ENCODE measurements at places on chromosomes 5 and 9. TPM values are rescaled to one million over a fixed set of nuclear protein-coding genes. Genes with fewer than 3 reads are reported as not detected.

DNA sequence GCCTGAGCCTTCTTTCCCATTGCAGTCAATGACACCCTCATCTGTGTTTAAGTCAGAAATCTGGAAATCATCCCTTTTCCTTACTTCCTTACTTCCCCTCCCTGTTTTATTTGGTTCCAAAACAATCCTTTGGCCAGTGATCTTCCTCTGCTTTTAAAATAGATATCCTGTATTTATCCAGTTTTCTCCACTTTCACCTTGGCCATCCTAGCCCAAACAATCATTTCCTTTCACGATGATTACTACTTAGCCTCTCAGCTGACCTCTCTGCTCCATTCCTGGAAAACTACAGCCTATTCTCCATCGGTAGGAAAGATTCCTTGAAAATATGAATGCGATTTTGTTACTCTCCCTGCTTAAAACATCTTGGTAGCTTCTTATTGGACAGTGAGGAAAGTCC lies 565.4 kb downstream of the TLR4 start:
- DNase-seq = no peak

Gene PCA3
- 0.62 TPM for total RNA-seq

Gene NOL8
- 32.8 TPM for total RNA-seq

Gene LOX
- 46.0 TPM for total RNA-seq

- DNase-seq = peak; percentile 31
Measured at GRCh38 chr5:60185231-60186099, 291.9 kb upstream of the PDE4D start.

Gene ADAMTSL1
- total RNA-seq = 22.4 TPM

DNA sequence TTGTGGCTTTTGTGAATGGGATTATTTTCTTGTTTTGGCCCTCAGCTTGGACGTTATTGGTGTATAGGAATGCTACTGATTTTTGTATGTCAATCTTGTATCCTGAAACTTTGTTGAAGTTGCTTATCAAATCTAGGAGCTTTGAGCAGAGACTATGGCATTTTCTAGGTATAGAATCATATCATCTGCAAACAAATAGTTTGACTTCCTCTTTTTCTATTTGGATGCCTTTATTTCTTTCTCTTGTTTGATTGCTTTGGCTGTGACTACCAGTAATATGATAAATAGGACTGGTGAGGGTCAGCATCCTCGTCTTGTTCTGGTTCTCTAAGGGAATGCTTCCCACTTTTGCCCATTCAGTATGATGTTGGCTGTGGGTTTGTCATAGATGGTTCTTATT lies 24.7 kb downstream of the ITGA2 start:
- DNase-seq = no peak

DNA sequence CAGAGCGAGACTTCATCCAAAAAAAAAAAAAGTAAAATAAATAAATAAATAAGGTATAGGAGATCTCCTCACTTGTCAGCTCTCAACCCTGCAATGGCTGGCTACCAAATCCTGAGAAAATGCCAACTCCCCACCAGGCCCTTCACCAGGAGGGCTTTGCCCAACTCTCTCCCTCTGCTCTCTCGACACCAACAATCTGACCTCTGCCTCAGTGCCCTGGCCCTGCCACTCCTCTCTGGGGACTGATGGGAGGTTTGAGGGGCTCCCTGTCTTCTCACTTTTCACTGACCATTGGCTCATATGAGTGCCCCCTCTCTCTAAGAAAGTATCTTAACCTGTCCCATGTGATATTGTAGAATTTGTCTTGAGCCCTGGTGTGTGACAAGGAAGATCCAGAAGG lies 52.6 kb upstream of the SH3PXD2B start:
- no peak for DNase-seq

DNA sequence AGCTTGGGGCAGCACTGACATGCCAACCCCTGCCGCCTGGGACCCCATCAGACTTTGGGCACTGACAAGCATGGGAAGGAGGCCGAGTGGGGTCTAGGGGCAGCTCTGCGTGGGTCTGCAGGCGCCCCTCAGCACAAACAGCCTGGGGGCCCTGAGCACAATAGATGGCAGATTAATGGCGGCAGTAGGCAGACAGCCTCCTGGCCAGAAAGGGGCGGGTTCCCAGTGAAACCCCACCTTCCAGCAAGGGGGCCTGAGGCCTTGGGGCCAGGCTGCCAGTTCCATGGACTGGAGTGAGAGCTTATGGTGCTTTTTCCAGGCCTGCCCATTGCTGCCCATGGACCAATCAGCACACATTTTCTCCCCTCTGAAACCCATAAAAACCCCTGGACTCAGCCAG lies 2031.2 kb downstream of the EFNA5 start:
- no peak for DNase-seq

DNA sequence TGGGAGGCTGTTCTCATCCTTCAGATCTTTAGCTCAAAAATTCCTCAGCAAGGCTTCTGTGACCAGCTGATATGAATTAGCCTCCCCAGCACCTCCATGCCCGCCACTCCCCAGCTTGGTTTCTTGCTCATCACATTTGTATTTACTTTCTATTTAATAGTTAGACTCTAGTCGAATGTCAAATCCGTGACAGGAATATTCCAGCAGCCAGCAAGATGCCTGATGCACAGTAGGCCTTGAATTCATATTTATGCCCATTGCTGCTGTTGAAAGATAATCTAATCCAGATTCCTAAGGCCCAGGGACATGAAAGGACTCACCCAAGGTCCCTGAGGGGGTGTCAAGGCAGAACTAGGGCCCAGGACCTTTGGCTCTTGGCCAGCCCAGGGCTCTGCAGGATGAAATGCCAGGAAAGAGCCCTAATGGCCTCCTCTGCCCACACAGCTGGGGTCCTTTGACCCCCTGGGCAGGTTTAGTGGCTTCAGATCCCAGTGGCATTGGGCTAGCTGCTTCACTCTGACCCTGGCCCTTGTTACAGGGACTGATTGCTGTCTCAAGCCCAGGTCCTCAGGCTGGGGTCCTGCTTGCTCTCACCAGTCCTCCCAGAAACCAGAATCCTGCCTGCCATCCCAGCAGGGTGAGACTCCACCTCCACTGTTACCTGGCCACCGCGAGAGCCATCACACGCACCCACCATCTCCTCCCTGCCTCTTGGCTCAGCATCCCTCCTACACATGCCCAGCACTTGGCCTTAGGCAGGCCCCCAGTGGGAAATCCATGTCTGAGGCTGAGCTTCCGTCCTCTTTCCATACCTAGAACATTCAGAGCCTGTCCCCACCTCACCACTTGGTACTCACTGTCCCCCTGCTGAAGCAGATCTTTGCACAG lies 7.3 kb downstream of the CSF1R start:
- DNase-seq = no peak

DNA sequence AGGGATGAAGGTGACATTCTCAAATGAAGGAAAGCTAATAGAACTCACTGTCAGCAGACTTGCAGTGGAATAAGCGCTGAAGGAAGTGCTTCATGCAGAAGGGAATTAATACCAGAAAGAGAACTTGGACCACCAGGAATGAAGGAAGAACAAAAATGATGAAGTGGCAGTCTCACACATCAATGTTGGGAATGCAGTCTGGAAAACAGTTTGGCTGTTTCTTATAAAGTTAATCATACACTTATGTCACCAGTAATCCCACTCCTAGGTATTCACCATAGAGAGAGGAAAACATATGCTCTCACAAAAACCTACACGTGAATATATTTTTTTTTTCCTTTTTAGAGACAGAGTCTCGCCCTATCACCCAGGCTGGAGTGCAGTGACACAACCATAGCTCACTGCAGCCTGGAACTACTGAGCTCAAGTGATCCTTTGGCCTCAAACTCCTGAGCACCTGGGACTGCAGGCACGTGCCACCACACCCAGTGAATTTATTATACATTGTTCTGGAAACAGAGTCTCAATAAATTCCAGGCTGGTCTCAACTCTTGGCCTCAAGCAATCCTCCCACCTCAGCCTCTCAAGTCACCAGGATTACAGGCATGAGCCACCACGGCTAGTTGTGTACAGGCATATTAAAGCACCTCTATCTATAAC lies 81.2 kb downstream of the ROR2 start:
- DNase-seq = no peak

Gene PCDHGA12
- 5.1 TPM for total RNA-seq

Gene SPATA31C1
- total RNA-seq = 0.21 TPM

- no peak for DNase-seq
Measured at GRCh38 chr5:2175842-2176404, 293.2 kb upstream of the IRX4 start.

DNA sequence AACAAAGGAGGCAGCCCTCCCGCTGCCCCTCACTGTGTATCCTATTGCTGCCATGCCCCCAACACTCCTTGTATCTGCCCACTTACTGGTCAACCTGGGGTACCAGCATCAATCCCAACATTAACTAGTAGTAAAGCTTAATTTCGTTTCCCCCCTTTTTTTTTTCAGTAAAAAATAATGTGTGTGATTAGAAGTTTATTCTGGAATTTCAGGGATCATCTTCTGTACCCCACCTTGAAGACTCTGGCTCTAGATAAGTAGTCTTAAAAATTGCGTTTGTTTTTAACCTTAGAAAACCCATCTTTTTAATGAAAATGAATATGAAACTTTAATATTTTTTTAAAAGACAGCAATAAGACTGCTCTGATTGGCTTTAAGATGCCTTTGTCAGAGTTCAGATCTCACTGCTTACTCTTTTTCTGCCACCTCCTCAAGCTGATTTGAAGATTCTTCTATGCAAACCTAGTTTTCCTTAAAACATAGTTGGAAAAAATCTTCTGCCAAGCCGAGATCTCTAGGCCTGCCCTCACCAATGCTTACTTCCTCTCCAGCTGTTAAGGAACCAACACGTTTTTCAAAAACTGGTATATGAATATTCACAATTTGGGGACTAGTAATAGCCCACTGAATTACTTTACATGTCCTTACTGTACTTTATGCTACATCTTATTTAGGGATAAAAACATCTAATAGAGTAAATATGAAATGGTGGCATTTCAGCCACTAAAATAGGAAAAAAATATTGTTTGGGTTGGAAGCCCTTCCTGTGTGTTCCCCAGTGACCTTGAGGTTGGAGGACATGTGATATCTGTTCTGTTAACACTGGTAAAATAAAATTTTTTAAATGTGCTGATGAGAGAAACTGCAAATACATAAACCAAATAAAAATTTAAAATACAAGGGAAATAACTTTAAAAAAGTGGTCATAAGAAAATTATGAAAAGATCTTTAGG lies 4.0 kb upstream of the RHOBTB3 start:
- no peak for DNase-seq

Gene OCLN
- total RNA-seq = 8.0 TPM

Gene FIBCD1
- total RNA-seq = not detected

Gene ROR2
- total RNA-seq = 14.0 TPM

GRCh38 chr9:77505232-77505631 lies 142.9 kb downstream of the GNA14 start:
- no peak for DNase-seq

Gene OR1J1
- total RNA-seq = not detected

Gene CTSV
- total RNA-seq = 2.9 TPM

GRCh38 chr5:1111727-1112289 lies at the start of gene SLC12A7:
SLC12A7 (minus strand) TSS chr5:1112063; CDS start chr5:1111991, 72 bp downstream.
- peak; percentile 64 for DNase-seq

GRCh38 chr5:178670351-178670885 lies 43.6 kb upstream of the CLK4 start:
- DNase-seq = no peak

GRCh38 chr5:126268697-126269315 lies 154.4 kb upstream of the GRAMD2B start:
- no peak for DNase-seq

DNA sequence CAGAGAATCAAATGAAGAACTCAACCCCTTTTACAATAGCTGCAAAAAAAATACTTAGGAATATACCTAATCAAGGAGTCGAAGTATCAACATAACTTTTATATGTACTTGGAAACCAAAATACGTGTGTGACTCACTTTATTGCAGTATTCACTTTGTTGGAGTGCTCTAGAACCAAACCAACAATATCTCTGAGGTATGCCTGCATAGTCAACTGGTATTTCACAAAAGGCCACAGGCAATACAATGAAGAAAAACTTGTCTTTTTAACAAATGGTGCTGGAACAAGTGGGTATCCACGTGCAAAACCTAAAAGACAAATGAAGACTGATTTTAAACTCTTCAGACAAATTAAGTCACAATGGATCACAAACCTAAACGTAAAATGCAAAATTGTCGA lies 385.7 kb downstream of the TLE1 start:
- DNase-seq = no peak

GRCh38 chr9:90803860-90804593 lies 2.4 kb downstream of the SYK start:
- DNase-seq = no peak

- DNase-seq = peak; percentile 20
Measured at GRCh38 chr5:149517461-149518122, 33.6 kb downstream of the CSNK1A1 start.
